Kidney glomerular epithelial cell (primary cell): ENCODE measurements at places on chromosomes 5 and 9.
A peak's percentile ranks its signal among the peaks of the same experiment; 100 is the strongest.

DNA sequence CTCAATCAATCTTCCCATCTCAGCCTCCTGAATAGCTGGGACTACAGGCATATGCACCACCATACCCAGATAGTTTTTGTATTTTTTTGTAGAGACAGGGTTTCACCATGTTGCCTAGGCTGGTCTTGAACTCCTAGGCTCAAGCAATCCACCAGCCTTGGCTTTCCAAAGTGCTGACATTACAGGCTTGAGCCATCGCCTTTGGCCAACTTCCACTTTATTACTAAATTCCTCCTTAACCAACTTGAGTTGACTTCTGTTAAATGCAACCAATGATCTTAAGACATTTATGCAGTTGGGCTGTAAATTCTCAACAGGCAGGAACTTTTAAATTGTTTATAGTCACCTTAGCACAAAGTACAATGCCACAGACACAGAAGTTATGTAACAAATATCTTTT lies 2.8 kb downstream of the LARS1 start:
- DNase-seq, result no peak

DNA sequence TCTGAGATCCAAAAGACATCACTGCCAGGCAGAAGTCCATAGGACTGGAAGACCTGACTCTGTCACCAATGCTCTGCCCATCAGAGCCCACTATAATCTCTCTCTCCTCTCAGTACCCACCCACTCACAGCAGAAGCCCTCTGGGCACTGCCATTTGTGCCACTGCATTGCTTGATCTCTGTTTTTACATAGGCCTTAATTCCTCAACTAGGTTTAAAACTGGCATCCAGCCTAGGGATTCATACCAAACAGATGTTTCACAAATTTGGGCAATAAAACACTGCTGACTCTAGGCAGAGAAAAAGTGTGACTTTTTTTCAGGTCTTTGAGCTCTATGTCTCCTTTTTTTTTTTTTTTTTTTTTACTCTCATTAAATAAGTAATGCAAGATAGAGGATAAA lies 91.1 kb upstream of the RANBP3L start:
- DNase-seq, result no peak

DNA sequence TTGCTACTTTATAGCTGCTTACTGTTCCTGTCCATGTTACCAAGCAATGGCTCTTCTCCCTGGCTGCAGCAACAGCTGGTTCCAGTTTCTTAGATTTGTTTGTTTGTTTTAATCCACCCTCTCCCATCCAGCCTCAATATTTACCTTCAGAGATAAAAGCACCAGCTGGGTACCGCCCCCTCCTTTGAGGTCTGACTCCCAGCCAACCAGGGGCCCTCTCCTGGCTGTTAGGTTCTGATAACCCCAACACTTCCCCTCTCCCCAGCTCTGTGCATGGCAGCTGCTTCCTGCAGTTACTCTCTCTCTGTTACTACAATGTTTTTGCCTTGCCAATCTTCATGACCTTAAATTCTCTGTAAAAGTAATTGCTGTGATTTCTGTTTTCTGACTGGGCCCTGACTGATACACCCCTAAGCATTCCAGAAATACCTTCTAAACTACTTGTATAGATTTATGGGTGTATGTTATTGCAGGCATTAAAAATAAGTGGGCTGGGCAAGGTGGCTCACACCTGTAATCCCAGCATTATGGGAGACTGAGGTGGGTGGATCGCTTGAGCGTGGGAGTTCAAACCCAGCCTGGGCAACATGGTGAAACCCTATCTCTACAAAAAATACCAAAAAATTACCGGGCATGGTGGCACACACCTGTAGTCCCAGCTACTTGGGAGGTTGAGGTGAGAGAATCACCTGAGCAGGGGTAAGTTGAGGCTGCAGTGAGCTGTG lies 2.6 kb upstream of the GCNT1 start:
- DNase-seq, result peak; percentile 46

- DNase-seq, result no peak
These were observed 3.2 kb downstream of the SLC26A2 start for GRCh38 chr5:149963729-149964128.

DNA sequence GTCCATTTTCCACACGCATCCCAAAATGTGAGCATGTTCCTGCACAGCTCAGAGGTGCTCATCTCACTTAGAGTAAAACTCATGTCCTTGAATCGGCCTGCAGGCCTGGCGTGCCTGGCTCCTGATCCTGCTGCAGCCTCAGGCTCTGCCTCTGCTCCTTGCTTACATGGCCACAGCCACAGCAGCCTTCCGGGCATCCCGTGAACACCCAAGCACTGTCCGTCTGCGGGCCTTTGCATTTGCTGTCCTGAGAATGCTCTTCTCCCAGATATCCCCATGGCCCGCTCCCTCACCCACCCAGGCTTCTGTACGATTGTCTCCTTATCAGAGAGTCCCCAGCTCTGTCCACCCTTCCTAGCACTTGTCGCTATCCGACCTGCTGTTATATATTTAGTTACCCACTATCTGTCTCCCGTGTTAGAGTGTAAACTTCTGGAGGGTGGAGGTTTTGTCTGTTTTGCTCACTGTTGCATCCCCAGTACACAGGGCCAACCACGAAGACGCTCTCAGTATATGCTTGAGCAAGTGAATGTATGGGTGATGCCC lies 21.9 kb downstream of the FGF18 start:
- no peak for DNase-seq

DNA sequence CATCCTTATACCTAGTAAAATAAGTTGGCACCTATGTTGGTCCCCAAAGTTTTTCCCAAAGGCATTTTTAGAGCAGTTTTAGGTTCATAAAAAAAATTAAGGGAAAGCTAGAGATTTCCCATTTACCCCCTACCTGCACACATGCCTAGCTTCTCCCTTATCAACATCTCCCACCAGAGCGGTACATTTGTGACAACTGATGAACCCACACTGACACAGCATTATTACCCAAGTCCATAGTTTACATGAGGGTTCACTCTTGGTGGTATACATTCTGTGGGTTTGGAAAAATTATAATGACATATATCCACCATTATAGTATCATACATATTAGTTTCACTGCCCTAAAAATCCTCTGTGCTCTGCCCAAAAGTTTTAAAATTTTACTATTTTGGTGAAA lies 12.0 kb downstream of the RAD1 start:
- DNase-seq, result no peak

DNA sequence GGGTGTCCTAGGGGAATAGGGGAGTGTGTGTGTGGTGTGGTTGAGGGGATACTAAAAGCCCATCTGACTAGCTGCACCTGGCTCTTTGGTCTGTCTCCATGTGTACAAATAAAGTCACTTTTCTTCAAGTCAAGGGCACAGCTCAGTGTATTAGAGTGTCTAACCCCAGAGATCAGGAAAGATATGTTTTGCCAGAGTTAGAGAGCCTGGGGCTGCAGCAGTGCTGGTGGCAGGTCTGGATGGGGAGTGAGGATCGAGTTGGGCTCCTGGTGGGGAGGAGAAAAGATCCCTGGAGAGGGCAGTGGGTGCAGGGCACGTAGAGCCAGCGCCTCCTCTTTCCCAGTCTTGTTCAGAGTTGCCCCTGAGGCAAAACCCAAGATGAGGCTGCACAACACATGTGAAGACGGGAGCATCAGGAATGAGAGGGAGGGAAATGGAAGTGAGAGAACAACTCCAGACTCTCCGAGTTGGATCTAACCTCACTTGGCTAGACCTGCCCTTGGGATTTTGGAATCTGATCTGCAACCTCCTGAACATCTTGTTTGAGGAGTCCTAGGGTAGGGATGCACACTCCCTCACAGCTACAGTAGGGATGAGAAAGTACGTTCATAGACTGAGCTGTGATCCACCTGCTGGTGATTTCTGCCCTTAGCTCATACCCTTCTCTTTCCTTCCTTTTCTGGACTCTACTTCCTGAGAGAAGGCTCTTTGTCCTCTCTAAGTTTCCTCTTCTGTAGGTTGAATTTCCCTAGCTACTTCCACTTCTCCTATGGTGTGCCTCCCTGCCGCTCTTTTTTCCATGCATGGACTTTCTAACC lies 309.9 kb downstream of the ZSWIM6 start:
- no peak for DNase-seq

DNA sequence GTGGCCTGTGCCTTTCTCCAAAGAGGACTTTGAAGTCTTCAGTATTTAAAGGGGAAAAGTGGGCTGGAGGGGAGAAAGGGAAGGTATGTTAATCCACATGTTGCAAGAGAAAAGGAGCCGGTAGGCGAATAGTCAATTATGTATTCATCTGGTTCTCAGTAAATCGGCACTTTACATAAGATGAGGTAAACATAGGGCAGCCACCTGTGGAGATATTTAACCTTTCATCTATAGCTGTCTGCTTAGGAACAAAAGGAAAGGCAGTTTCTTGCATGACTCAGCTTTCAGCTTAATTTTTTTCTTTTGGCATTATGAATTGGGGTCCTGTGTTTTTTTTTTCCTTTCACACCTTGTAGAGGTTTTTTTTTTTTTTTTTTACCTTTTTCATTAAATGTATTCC lies 42.2 kb downstream of the FGD3 start:
- DNase-seq, result no peak

GRCh38 chr5:167143716-167144115 lies 1147.7 kb upstream of the WWC1 start:
- no peak for DNase-seq

DNA sequence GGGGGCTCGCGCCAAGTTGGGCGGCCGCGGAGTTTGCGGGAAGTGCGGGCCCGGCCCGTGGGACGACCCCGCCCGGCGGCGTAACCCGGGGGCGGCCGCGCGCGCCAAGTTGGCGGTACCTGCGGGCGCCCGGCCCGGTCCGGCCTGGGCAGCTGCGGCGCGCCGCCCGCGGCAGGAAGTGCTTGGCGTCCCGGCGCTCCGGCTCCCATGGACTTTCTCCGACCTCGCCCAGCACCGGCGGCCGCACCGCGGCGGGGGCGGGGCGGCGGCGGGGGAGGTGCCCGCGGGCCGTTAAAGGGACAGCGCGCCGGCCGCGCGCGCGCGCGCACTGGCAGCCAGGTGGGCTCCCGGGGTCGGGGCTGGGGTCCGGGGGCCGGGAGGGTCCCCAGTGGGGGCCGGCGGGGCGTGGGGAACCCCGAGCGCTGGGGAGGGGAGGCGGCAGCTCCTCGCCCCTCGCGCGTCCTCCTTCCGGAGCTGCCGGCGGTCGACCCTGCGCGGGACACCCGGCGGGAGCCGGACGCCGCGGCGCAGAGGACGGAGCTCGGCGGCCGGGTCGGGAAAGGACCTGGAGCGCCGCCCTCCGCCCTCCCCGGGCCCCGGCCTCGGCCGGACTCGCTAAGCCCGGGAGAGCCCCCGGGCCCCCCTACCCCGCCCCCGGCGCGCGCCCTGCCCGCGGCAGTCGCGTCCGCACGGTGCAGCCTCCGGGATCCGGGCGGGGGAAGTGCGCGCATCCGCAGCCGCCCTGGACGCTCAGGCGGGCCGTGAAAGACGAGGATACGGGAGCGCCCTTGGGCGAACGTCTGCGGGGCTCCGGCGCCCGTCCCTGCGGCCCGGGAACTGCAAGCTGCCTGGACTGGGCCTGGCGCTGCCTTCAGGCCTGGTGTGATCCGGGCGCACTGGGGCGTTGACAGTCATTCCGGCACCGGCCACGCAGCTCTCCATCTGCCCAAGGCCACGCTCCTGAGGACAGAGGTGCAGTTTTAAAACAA lies at the start of gene NACC2:
Gene NACC2 (minus strand): TSS at position 220 of the 989 bp plus-strand sequence. CDS start 44,768 bp downstream, outside the sequence.
- DNase-seq, result no peak

DNA sequence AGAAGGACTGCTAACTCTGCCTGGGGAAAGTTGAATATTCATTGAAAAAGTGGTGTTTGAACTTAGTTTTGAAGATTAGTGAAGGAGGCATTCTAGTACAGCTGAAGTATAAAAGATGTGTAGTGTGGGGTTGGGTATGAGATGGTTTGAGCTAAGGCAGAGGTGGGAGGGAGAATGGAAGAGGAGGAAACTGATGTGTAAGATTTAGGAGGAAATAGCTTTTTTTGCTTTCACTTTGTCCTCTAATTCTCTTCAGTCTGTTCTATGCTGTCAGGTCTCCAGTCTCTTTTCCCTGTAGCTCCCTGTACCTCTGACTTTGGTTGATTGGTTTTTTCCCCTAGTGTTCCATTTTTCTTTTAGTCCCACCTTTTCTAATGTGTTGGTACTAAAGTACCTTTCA lies 9.0 kb downstream of the CREBRF start:
- no peak for DNase-seq

DNA sequence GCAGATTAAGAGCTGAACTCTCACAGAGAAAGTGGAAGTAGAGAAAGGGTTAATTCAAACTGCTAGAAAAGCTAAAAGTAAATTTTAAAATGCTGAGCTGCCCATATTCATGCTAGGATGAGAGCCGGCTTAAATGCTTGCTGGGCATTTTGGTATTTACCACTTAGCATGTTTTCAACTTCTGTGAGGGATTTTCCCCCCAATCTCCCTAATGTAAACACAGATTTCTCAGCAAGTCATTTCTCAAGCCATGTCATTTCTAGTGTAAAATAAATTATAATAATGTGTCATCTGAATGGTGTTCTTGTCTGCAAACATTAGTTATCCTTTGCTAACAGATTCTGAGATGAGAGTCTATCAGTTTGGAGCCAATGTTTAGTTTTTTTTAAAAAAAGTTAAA lies 22.3 kb downstream of the RPS23 start:
- DNase-seq, result no peak

DNA sequence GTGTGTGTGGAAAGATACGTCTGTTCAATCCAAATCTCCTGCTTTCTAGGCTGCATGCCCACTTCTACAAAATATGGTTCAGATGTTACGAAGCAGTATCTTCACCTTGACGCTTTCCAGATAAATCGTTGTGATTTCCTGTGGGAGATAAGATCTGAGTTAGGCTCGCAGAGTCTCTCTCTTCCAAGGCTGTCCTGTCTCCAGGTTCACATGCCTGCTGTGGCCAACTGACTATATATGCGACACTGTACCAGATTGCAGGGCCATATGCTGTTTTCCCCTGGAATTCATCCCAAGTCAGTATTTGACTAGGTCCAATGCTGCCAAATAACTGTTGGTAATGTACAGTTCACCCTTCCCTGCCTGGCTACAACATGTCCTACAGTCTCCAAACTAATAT lies 47.9 kb downstream of the TMEM252 start:
- no peak for DNase-seq

DNA sequence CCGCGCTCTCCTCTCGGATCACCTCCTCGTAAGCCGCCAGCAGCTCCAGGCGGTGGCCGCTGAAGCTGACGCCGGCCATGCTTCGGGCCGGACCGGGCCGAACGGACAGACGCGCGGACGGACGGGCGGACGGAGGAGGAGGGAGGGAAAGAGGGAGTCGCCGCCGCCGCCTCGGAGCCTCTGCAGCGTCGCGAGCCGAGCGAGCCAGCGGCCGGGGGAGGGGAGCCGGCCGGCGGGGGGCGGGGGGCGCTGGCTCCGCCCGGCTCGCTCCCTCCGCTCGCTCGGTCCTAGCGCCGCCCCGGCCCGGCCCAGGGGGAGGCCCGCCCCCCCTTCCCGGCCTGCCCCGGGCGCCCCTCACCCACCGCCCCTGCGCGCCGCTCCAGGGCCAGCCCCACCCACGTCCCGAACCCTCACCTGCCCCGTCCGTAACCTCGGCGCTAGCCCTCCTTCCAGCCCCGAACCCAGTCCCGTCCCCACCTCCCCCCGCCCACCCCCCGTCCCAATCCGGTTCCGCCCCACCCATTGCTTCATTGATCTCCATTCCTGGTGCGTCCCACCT lies at the start of gene DBN1:
Gene DBN1 (minus strand): TSS at position 192 of the 559 bp plus-strand sequence. CDS start 113 bp downstream, at position 79.
- DNase-seq, result peak; percentile 47
